Activated naive CD4-positive, alpha-beta T cell treated with anti-CD3 and anti-CD28 coated beads, Interleukin-2, amount 50 U/mL, for 72 hours (primary cell): ENCODE measurements at places on chromosomes 6 and 20.

DNA sequence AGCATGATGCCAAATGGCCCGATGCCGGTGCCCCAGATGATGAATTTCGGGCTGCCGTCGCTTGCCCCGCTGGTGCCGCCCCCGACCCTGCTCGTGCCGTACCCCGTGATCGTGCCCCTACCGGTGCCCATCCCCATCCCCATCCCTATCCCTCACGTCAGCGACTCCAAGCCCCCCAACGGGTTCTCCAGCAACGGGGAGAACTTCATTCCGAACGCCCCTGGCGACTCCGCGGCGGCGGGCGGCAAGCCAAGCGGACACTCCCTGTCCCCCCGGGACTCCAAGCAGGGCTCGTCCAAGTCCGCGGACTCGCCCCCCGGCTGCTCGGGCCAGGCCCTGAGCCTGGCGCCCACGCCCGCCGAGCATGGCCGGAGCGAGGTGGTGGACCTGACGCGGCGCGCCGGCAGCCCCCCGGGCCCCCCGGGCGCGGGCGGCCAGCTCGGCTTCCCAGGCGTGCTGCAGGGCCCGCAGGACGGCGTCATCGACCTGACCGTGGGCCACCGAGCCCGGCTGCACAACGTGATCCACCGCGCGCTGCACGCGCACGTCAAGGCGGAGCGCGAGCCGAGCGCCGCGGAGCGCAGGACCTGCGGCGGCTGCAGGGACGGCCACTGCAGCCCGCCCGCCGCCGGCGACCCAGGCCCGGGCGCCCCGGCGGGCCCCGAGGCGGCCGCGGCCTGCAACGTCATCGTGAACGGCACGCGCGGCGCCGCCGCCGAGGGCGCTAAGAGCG is 144.6 kb downstream of the SOBP start:
- DNase-seq: no peak

DNA sequence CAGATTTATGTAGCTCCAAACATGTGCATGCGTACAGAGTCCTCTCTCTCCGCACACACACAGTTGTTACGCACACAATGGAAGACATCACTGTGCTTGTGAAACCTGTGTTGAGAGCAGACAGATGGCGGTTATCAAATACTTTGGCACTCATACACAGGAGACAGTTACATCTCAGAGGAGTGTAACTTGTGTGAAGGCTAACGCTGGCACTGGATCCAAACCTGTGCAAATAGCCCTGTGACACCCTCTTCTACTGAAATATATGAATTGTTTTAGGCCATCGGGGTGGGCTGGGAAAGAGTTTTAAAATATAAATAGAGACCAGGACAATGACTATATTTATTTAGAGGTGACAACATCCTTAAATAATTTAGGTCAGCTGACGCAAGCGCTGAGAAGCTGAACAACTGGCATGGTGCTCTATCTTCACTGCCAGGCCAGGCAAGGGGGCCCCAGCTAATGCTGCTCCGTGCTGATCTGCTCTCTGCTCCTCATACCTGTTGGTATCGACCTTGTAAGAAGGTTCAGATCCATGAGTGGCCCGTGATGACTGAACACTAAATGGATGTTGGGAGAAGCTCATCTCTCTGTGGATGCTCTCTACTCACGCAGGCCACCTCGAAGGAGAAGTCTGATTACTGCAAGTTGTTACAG is 69.4 kb downstream of the FOXC1 start:
- no peak for DNase-seq

DNA sequence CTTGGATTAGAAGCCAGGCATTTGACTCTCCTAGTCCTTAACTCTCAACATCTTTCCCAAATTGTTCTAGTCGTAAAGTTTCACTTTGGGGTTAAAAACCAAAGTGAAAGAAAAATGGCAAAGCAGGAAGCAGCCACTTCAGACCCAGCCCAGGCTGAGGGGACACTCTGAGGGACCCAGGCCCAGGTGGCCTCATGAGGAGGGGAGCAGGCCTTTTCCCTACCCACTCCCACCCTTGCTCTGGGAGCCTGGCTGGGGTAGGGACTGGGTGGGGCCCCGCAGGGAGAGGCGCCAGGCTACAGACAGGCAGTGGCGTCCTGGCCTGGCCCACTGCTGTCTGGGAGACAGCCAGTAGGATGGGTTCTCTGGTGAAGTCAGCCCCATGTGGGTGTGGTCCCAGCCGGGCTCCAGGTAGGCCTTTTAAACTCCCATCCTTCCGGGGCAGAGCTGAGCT is 68.7 kb upstream of the MYL9 start:
- no peak for DNase-seq

GRCh38 chr6:11722220-11722619 is 56.4 kb downstream of the ADTRP start:
- DNase-seq: no peak

- no peak for DNase-seq
Observed at GRCh38 chr6:156416391-156416790, 360.8 kb upstream of the ARID1B start.

DNA sequence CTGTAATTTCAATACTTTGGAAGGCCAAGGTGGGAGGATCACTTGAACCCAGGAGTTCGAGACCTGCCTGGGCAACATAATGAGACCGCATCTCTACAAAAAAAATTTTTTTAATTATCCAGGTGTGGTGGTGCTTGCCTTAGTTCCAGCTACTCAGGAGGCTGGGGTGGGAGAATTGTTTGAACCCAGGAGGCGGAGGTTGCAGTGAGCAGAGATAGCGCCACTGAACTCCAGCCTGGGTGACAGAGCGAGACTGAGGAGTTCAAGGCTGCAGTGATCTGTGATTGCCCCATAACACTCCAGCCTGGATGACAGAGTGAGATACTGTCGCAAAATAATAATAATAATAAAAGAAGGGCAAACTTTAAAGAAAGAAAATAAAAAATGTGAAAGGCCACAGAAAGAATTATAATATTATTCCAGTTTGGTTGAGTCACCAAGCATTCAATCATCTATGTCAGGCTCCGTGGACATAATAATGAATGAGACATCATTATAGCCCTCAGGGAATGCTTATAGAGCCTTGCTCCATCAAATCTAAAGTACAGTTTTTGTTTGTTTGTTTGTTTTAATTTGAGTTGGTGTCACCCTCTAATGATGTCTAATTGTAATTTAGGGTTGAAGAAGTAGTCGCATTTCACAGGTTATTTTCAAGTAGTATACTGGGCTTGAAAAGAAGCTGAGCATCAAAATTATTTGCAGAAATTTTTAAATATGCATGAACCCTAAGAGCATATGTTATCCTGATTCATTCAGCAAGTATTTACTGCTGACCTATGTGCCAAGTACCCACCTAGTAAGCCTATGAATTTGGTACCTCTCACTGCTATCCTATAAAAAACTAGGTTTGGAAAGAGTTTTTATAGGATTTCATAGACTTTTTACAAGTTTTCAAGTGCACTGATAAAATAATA is 15.1 kb downstream of the GLYATL3 start:
- DNase-seq: no peak

GRCh38 chr6:134853111-134854055 is 96.5 kb downstream of the ALDH8A1 start:
- DNase-seq: no peak

GRCh38 chr6:105562027-105562426 is 159.1 kb upstream of the PREP start:
- no peak for DNase-seq

GRCh38 chr6:68559716-68560115 is 75.4 kb upstream of the ADGRB3 start:
- DNase-seq: no peak

GRCh38 chr6:146931214-146931613 is 273.0 kb upstream of the STXBP5 start:
- no peak for DNase-seq
